Heart left ventricle (tissue), 16 donors: ENCODE measurements at places on chromosomes 11 and 22. TPM values are rescaled to one million over a fixed set of nuclear protein-coding genes. Genes with fewer than 3 reads are reported as not detected.

GRCh38 chr11:80155412-80156017 is 714.7 kb upstream of the TENM4 start:
- no peaks in the 10 kb centered on the region for H3K27me3 ChIP-seq
- no peak for DNase-seq
- H3K4me3 ChIP-seq: no peak overlapping the region

DNA sequence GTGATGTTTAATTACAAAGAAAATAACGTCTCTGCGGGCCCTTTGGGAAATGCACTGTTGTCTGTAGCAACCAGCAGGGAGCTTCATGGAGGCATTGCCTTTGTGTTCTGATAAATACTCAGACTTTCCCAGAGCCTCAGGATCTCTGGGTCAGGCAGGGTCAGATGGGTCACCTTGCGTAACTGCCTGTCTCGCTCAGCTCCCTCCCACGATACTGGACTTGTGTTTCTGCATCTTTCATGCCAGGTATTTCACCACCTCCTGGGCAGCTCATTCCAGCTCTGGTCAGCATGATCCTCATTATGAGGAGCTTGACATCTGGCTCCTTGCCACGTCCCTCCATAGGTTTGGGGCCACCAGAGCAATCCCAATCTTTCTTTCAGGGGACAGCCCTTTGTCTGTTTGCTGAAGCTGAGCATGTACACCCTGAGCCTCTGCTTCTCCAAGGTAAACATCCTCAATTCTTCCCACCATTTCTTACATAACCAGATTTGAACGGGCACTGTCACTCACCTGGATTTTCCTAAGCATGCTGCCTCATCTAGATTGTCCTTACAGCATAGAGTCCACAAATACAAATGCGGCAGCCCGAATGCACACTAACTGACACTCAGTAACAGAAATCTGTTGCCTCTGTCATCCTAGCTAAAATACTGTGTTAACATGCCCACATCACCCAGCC is 162.3 kb downstream of the LARGE1 start:
- H3K27me3 ChIP-seq: no peaks in the 10 kb centered on the region
- peak overlapping the region; percentile 29 for H3K27ac ChIP-seq
- DNase-seq: no peak
- peaks cover 8% of the 10 kb centered on the region for H3K4me1 ChIP-seq
- no peaks in the 10 kb centered on the region for H3K36me3 ChIP-seq

- peaks cover 46% of the 10 kb centered on the region for H3K36me3 ChIP-seq
- DNase-seq: no peak
- H3K27me3 ChIP-seq: no peaks in the 10 kb centered on the region
These were observed 36.3 kb upstream of the PPARA start for GRCh38 chr22:46113910-46114517.

- no peaks in the 10 kb centered on the region for H3K36me3 ChIP-seq
- H3K27ac ChIP-seq: no peak overlapping the region
- no peaks in the 10 kb centered on the region for H3K27me3 ChIP-seq
- DNase-seq: no peak
- no peaks in the 10 kb centered on the region for H3K4me1 ChIP-seq
- H3K4me3 ChIP-seq: no peak overlapping the region
These were observed 67.0 kb downstream of the MAML2 start for GRCh38 chr11:96275801-96276594.

DNA sequence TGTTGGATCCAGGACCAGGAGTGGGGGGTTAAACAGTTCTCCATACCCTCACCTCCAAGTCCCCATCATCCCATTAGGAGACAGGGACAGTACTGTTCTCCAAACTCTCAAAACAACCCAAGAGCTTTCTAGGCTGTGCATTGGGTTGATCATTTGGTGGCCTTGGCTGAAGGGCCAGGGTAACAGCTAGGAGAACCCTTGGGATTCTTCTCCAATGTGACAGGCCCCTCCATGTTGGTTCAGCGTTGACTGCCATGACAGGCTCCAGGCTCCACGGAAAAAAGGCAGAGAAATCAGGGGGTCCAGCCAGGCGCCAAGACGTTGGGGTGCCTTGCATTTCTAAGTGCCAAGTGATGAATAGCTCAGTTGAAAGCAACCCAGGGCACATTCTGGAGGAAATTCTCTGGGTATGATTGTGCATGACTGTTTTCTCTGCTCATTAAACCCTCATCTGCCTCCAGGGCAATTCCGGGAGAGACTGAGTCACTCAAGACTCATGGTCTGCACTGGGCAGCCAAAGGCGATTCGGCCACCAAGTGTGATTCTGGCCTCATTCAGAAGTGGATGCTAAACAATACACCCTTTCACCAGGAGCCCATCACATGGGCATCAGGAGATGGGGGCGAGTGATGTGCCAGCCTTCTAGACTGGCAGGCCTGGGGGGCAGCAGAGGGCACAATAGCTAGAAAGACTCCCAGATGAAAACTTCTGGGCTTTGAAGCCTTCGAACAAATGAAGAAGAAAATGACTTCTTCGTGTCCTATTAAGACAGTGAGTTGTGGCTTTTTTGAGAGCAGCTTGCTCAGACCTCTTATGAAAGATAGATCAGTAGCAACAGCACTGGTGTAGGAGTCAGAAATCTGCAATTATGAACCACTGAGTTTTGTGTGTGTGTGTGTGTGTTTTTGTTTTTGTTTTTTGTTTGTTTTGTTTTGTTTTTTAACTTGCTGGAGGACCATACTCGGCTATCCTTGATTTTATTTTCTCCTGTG is 27.7 kb downstream of the CD44 start:
- H3K27me3 ChIP-seq: no peaks in the 10 kb centered on the region
- no peak for DNase-seq
- no peaks in the 10 kb centered on the region for H3K36me3 ChIP-seq

MMP12 gene
- not detected for total RNA-seq

PRG3 gene
- not detected for total RNA-seq

SLC37A2 gene
- total RNA-seq: 17.9 TPM
